ENCODE measurements at places on chromosomes 2 and 18. TPM values are rescaled to one million over a fixed set of nuclear protein-coding genes. Genes with fewer than 3 reads are reported as not detected.

Gene FOXD4L1
- total RNA-seq = not detected

Gene FAM161A
- total RNA-seq = 0.88 TPM

Gene THSD7B
- not detected for total RNA-seq

Gene STK17B
- total RNA-seq = 17.1 TPM

Gene TLX2
- total RNA-seq = not detected

Gene LNPK
- 7.1 TPM for total RNA-seq

- DNase-seq = no peak
Measured at GRCh38 chr2:230410861-230411569, 5.0 kb upstream of the SP100 start.

- peak; percentile 20 for DNase-seq
Measured at GRCh38 chr2:190023860-190024259, 38.7 kb downstream of the MSTN start.

DNA sequence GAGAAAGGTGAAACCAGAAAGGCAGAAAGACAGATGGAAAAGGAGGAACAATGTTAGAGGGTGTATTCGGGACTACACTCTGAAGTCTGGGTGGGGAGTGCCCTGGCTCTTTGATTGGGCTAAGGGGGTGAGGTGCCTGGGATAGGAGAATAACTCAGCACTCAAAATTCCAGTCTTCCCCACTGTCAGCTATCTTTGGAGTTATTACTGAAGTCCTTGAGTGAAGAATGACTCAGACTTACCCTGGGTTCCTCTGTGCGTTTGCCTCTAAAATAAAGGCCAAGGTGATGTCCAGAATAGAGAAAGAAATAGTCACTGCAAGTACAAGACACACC lies 151.8 kb upstream of the SERPINE2 start:
- DNase-seq = no peak

DNA sequence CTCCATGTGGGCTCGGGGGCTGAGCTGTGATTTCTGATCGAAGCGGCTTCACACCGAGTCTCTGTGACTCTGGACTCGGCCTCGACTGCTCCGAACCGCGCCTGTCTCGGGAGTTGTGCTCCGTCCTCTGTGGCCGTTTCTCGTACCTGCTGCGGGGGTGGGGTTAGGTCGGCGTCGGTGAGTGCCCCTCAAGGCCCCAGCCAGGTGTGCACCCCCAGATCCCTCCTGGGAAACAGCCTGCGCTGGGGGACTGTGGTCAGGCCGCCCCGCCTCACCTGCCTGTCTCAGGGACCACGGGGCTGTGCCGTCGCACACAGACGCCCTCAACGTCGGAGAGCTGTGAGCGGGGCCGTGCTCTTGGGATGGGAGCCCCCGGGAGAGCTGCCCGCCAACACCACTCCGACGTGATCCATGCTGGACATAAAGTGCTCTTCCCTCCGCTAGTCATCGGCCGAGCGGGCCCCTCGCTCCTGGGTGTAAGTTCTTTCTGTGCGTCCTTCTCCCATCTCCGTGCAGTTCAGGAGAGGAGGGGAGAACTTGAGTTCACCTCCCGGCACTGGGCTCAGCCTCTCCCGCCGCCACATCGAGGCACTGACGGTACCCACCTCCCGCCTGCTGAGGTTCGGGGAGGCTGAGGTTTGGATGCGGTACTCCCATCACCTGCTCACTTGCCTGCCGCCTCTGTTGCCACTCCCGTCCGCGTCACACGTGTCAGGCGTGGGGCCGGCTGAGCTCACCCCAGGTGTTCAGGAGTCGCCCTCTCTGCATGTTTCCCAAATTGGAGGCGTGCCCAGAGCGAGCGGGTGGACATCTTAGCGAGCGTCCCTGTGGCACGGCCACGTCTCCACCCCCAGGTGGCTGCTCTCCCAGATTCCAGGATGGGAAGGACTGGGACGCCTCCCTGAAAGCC lies 55.7 kb downstream of the CTDP1 start:
- DNase-seq = no peak

- DNase-seq = no peak
Measured at GRCh38 chr2:206193671-206194357, 34.1 kb downstream of the EEF1B2 start.

- DNase-seq = no peak
Measured at GRCh38 chr18:25759111-25759510, 331.3 kb downstream of the SS18 start.

- peak; percentile 12 for DNase-seq
Measured at GRCh38 chr2:228657807-228658402, 476.4 kb upstream of the SPHKAP start.

GRCh38 chr18:35971661-35972196 lies 750 bp upstream of the RMP24 start:
- no peak for DNase-seq

- DNase-seq = no peak
Measured at GRCh38 chr2:16908656-16909055, 243.0 kb upstream of the CYRIA start.

DNA sequence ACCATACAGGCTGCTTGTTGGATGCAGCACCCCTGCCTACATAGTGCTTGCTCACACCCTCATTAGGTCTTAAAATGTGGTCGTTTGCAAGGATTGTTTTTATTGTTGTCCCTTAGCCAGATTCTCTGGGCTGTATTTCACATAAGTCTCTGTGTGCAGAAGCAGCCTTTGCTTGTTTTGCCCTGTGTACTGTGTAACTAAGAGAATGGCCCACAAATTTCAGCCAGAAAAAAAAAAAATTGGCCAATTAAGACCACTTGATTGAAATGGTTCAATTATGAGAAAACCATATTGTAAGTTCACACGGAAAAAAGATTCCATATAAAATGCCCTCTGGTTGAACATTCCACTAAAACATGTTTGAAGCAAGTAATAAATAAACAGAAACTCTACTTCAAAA lies 377.1 kb upstream of the SOX11 start:
- DNase-seq = no peak

GRCh38 chr2:69499966-69500365 lies 62.7 kb upstream of the NFU1 start:
- DNase-seq = no peak

DNA sequence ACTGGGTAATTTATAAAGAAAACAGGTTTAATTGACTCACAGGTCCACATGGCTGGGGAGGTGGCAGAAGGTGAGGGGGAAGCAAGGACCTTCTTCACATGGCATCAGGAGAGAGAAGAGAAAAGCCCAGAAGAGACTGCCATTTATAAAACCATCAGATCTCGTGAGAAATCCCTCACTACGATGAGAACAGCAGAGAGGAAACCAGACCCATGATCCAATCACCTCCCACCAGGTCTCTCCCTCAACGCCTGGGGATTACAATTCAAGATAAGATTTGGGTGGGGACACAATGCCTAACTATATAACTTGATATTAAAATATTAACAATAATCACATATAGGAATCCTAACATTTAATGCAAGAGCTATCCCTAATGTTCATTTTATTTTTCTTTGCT lies 31.8 kb downstream of the MEMO1 start:
- DNase-seq = no peak
